ENCODE measurements at places on chromosomes 3 and 15. TPM values are rescaled to one million over a fixed set of nuclear protein-coding genes. Genes with fewer than 3 reads are reported as not detected.

DNA sequence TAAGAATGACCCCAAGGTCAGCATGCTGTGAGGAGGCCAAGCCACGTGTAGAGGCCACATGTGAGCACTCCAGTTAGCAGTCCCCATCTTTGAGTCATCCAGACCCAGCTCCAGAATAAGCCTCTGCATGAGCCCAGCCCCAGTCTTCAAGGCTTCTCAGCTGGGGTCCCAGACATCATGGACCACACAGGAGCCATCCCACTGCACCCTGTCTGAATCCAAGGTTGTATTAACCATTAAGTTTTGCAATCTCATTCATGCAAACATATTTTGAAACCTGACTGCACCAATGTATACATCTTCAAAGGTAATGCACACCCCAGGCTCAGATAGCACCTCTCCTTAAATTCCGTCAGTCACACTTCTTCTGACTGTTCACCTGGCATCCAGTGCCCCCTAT is 249.1 kb upstream of the CHRNA7 start:
- no peak for DNase-seq

DNA sequence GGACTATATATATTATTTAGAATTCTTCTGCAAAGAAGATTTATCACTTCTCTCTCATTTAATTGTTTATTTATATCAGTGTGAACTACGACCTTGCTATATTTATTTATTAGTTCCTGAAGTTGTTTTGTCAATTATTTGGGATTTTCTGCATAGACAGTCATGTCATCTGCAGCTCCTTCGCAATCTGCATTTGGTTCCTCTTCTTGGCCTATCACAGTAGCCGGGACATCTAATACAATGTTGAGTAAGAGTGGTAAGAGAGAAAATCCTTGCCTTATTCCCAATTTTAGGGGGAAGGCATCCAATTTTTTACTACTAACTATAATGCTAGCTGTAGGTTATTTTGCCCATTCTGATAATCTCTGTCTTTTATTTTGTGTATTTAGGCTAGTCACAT is 39.4 kb downstream of the FOXL2 start:
- no peak for DNase-seq

Gene ATP10A
- total RNA-seq: 51.2 TPM

DNA sequence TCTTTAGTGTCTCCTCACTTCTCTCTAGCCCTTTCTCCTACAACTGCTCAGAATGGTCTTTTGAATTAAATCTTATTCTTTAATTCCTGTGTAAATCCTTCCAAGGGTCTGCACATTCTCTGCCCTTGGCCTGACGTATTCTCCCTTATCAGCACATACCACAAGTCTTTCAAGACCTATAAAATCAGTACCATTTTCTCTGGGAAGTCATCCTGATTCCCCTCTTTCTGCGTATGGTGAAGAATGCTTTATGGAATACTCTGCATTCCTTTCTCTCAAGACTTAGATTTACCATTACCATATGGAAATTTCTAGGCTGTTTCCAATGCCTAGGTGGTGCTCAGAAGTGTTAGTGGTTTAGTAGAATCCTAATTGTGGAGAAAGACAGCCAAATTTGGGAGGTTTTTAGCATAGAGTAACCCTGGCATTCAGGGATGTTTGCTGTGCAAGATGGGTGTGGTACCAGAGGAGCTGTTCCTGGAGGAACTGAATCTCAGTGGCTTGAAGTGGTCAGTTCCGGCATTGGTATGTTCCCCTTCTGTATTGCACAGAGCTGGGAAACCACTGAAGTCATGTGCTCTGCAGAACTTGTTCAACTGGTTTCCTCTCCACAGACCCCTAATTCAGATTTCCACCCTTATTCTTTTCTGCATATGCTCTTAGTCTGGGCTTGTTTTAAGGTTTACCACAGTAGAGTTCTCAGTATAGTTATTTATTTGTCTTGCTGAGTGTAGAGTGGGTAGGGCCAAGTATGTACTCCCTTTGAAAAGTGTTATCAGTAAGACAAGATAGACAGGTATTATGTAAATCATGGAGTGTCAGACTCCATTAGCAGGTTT is 24.5 kb downstream of the IQGAP1 start:
- no peak for DNase-seq

GRCh38 chr3:42746455-42747450 is 26.3 kb downstream of the CCDC13 start:
- no peak for DNase-seq

DNA sequence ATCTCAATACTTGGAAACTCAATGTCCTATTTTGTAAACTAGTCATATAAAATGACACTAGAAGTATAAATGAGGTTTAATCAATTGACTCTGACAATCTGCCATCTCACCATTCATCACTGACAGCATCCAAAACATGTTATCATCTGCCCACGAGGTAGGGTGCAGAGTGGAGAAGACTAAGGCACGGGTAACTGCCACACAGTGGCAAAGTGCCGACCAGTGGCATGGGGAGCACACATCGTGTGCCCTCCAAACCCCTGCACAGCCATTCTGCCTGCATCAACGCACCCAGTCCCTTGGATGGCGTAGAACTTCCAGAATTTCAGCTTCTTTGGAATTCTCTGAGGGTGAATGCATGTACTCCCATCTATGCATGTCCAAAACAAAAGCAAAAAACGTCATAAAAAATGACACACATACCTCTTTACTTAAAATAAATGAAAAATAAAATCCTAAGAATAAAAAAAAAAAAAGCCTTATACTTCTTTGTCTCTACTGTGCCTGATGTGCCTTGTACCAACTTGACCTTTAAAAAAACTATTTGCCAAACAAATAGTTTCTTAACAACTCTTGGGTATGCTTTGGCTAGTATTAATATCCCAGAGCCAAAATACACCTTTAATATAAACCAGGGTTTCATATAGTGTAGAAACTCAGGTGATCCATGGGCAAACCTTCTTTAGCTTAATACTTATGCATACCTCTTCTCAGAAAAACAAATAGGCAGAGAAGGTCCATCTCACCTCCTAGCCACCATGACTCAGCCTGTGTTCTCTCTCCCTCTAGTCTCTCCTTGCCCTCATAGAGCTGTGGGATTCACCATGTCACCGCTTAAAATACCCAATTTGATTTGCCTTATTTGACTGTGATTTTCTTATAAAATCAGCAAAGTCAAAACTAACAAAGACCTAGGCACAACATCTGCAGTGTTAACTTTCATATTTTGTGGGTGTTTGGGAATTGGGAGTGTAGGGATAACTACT is 12.7 kb downstream of the CPOX start:
- DNase-seq: no peak

DNA sequence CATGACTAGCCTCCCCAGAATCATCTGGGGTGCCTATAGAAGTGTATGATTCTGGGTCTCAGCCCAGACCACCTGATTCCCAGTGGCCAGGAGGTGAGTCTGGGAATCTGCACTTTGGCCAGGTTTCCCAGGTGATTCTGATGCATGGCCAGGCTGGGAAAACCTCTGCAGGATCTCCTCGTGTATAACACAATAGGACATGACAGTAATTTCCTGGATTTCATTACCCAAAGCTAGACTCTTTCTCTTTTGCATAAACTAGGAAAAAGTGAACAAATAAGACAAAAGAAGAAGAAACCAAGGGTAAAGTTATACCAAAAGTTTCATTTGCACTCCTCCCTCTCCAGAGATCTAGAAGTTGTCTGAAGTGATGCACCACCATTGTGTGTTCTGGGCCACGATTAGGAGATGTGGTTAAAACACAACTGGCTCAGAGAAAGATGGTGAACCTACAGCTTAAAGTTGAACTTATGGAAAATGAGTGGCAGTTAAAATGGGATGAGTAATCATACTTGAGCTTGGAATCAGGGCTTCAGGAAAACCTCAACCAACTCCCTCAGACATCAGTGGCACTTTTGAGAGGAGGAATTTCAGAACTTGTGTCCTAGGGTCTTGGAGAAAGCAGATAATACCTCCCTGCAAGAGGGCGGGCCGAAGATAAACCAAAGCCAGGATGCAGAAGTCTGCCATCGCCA is 109.2 kb upstream of the LRTM1 start:
- DNase-seq: no peak

GRCh38 chr3:57688291-57688690 is 4.6 kb downstream of the DENND6A start:
- DNase-seq: no peak

DNA sequence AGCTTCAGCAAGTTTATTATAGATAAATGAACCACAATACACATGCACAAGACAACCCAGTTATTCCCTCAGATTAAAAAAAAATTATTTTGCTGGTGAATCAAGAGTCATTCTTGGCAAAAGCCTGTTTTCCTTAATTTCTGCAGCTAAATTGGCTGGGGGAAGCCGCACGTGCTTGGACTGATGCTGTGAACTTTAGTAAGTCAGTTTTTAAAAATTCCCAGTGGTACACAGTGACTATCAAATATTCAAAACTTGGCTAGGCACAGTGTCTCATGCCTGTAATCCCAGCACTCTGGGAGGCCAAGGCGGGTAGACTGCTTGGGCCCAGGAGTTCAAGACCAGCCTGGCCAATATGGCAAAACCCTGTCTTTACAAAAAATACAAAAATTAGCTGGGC is 23.9 kb downstream of the EHD4 start:
- no peak for DNase-seq

Gene XYLB
- 1.6 TPM for total RNA-seq

- no peak for DNase-seq
These were observed 69.7 kb upstream of the TPM1 start for GRCh38 chr15:62972814-62973213.

DNA sequence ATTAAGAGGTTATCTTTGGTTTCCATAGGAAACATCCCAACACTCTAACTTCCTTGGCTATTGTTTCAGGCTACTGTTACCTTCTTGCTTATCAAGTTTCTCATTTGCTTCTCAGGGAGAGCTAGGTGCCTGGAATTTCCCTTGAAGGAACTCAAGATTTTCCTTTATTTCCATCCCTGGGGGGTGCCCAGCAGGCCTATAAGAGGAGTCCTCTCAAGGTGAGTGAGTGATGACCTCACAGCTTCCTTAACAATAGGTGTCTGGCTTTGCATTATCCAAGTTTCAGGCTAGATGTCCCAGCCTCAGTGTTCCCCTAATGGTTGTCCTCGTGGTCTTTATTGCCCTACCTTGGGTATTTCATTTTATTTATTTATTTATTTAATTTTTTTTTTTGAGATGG is 12.1 kb upstream of the CTSH start:
- DNase-seq: no peak

- peak; percentile 89 for DNase-seq
These were observed 959 bp downstream of the SFMBT1 start for GRCh38 chr3:53044711-53045517.
